Dermis blood vessel endothelial cell (primary cell): ENCODE measurements at places on chromosomes 5 and 9. TPM values are rescaled to one million over a fixed set of nuclear protein-coding genes. Genes with fewer than 3 reads are reported as not detected.

N4BP3 gene
- total RNA-seq = 43.9 and 49.4 TPM in 2 replicates

FCN2 gene
- total RNA-seq = not detected in 2 replicates

ADGRV1 gene
- under 0.01 and 0.14 TPM in 2 replicates for total RNA-seq

GKAP1 gene
- total RNA-seq = 2.6 and 4.3 TPM in 2 replicates

NOXA1 gene
- total RNA-seq = 1.5 and 2.6 TPM in 2 replicates
